ENCODE measurements at places on chromosomes 12 and 14. TPM values are rescaled to one million over a fixed set of nuclear protein-coding genes. Genes with fewer than 3 reads are reported as not detected.

- no peak overlapping the region for H3K4me3 ChIP-seq
- H3K36me3 ChIP-seq = no peaks in the 10 kb centered on the region
- H3K27ac ChIP-seq = no peak overlapping the region
- peaks cover 16% of the 10 kb centered on the region for H3K4me1 ChIP-seq
Measured at GRCh38 chr12:116123451-116124258, 153.8 kb downstream of the MED13L start.

- DNase-seq = no peak
- no peak overlapping the region for H3K27ac ChIP-seq
- H3K36me3 ChIP-seq = no peaks in the 10 kb centered on the region
- H3K4me1 ChIP-seq = peaks cover 9% of the 10 kb centered on the region
- no peaks in the 10 kb centered on the region for H3K27me3 ChIP-seq
Measured at GRCh38 chr12:92216092-92216491, 70.4 kb upstream of the BTG1 start.

GRCh38 chr12:125013816-125014442, 20.5 kb downstream of the BRI3BP start:
- no peaks in the 10 kb centered on the region for H3K36me3 ChIP-seq

DNA sequence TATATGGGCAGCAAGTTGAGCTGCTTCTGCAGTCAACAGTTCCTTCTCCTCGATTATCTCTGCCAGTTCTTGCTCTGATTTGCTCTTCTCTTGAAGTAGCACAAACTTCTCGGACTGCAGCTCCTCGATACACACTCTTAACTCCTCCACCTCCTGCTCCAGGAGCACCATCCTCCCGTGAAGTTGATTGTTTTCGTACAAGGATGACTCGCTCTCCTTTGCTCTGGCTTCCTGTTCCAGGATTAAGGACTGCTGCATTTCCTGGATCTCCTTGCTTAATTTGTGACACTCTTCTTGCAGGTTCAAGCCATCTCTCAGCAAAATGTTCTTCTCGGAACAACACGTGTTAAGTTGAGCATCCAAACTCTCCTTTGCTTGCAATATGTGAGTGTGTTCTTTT, 56.2 kb upstream of the VPS33A start:
- H3K4me1 ChIP-seq = peaks cover 17% of the 10 kb centered on the region
- DNase-seq = no peak
- H3K36me3 ChIP-seq = peaks cover 15% of the 10 kb centered on the region
- H3K27me3 ChIP-seq = no peaks in the 10 kb centered on the region
- no peak overlapping the region for H3K27ac ChIP-seq
- no peak overlapping the region for H3K4me3 ChIP-seq

DNA sequence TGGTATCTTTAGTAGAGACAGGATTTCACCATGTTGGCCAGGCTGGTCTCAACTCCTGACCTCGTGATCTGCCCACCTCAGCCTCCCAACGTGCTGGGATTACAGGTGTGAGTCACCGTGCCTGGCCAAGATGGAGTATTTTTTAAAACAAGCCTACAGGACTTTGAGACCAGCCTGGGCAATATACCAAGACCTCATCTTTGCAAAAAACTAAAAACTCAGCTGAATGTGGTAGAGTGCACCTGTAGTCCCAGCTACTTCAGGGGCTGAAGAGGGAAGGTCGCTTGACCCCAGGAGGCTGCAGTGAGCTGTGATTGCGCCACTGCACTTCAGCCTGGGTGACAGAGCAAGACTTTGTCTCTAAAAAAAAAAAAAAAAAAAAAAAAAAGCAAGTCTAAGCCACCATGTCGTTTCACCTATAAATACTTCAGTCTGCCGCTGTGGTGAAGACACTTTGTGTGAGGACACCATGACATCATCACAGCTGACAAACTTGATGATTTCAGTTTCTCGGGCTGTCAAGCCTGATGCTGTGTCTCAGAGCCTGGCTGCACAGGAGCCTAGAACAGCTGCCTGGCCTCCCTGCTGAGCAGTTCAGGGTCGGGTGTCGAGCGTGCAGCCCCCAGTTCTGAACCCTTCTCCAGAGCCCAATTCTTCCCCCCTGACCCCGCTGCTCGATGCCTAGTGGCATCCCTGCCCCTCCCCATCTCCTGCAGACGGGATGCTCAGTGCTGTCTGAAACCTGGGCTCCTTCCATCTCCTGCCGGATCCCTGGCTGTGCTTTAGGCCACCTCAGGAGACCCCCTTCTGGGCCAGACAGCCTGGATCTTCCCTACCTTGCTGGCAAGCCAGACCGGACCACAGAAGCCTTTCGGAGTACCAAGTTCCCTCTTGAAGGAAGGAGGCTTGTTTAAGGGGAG, 119.2 kb upstream of the EVL start:
- peak overlapping the region; percentile 29 for H3K4me3 ChIP-seq
- peak; percentile 49 for DNase-seq
- no peaks in the 10 kb centered on the region for H3K36me3 ChIP-seq
- peaks cover 11% of the 10 kb centered on the region for H3K4me1 ChIP-seq
- peaks cover 5% of the 10 kb centered on the region for H3K27me3 ChIP-seq
- no peak overlapping the region for H3K27ac ChIP-seq

- H3K36me3 ChIP-seq = no peaks in the 10 kb centered on the region
- no peak for DNase-seq
- no peaks in the 10 kb centered on the region for H3K4me1 ChIP-seq
- H3K27me3 ChIP-seq = no peaks in the 10 kb centered on the region
- no peak overlapping the region for H3K27ac ChIP-seq
- no peak overlapping the region for H3K4me3 ChIP-seq
Measured at GRCh38 chr12:24111616-24112015, 162.1 kb upstream of the SOX5 start.

DNA sequence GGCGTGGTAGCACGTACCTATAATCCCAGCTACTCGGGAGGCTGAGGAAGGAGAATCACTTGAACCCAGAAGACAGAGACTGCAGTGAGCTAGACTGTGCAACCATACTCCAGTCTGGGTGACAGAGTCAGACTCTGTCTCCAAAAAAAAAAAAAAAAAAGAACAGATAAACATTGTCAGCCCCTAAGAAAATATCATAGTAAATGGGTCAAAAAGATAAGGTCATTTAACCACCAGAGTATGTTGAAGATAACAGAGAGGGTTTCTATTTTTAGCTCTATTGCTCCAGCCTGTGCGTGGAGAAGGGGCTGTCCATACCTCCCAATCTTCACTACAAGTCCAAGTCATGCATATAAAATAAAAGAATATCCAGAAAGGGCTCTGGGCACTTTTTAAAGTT, 15.4 kb downstream of the LGMN start:
- no peak for DNase-seq
- H3K27me3 ChIP-seq = no peaks in the 10 kb centered on the region
- H3K4me1 ChIP-seq = peaks cover 6% of the 10 kb centered on the region
- H3K27ac ChIP-seq = no peak overlapping the region
- no peaks in the 10 kb centered on the region for H3K36me3 ChIP-seq

GRCh38 chr12:3263282-3263681, 186.1 kb downstream of the TSPAN9 start:
- no peaks in the 10 kb centered on the region for H3K36me3 ChIP-seq
- no peak overlapping the region for H3K27ac ChIP-seq
- no peak for DNase-seq
- no peak overlapping the region for H3K4me3 ChIP-seq

- H3K4me3 ChIP-seq = no peak overlapping the region
- H3K4me1 ChIP-seq = no peaks in the 10 kb centered on the region
- no peak overlapping the region for H3K27ac ChIP-seq
- no peak for DNase-seq
Measured at GRCh38 chr14:39499514-39499913, 67.3 kb upstream of the FBXO33 start.

- no peaks in the 10 kb centered on the region for H3K27me3 ChIP-seq
- no peaks in the 10 kb centered on the region for H3K4me1 ChIP-seq
- H3K36me3 ChIP-seq = no peaks in the 10 kb centered on the region
- no peak overlapping the region for H3K27ac ChIP-seq
Measured at GRCh38 chr12:126862500-126862899, 1404.5 kb upstream of the TMEM132C start.

GRCh38 chr14:78286210-78286609, 116.0 kb downstream of the NRXN3 start:
- H3K4me3 ChIP-seq = no peak overlapping the region
- no peaks in the 10 kb centered on the region for H3K4me1 ChIP-seq
- no peaks in the 10 kb centered on the region for H3K36me3 ChIP-seq
- H3K27ac ChIP-seq = no peak overlapping the region
- no peak for DNase-seq

GRCh38 chr14:105138021-105138541, 30.5 kb downstream of the JAG2 start:
- H3K4me1 ChIP-seq = no peaks in the 10 kb centered on the region
- DNase-seq = no peak
- H3K4me3 ChIP-seq = no peak overlapping the region
- H3K36me3 ChIP-seq = no peaks in the 10 kb centered on the region

GRCh38 chr14:69326611-69327010, 66.7 kb downstream of the GALNT16 start:
- no peak overlapping the region for H3K27ac ChIP-seq
- no peak overlapping the region for H3K4me3 ChIP-seq
- H3K36me3 ChIP-seq = no peaks in the 10 kb centered on the region

DNA sequence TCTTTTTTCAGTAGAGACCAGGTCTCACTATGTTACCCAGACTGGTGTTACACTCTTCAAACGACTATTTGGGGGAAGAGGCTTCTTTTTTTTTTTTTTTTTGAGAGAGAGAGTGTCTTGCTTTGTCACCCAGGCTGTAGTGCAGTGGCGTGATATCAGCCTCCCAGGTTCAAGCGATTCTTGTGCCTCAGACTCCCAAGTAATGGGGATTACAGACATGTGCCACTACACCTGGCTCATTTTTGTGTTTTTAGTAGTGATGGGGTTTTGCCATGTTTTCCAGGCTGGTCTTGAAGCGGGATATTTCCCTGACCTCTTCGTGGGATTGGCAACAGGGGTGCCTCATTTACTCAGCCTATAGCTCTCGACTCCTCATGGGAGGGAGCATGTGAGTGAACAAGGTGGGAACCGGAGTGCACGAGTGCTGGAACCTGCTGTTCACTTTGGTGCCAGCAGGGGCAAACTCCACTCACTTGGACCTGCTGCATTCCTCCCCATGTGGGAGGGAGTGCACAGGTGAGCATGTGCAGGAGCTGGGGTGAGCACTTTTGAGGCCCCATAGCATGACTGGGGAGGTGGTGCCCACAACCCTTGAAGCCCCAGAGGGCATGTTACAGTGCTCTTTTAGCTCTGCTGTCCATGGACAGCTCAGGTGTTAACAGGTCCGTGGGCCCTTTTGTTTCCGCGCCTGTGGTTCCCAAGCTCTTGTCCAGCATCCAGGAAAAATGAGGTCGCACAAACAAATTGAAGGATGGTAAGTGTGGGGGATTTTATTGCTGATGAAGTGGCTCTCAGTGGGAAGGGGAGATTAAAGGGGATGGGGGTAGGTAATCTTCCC, 79.1 kb upstream of the HECTD1 start:
- H3K27me3 ChIP-seq = no peaks in the 10 kb centered on the region
- H3K36me3 ChIP-seq = no peaks in the 10 kb centered on the region
- H3K4me1 ChIP-seq = no peaks in the 10 kb centered on the region
- H3K27ac ChIP-seq = no peak overlapping the region
- no peak for DNase-seq
- H3K4me3 ChIP-seq = no peak overlapping the region

DNA sequence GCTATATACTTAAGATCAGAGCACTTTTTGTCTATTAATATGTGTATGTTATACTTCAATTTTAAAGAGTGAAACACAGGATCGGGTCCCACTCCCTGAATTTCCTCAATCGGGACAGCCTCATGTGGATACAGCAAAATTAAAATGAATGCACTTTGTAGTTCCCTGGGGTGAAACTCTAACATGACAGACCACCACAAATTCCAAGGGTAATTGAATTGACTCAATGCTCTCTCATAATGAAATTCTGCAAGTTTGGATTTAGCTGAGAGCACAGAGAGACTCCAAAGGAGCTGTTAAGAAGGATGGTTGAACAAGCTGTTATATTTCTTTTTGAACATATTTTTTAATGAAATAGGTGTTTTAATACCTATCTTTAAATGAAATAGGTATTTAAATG, 413.6 kb downstream of the GXYLT1 start:
- no peak for DNase-seq
- no peaks in the 10 kb centered on the region for H3K4me1 ChIP-seq
- H3K4me3 ChIP-seq = no peak overlapping the region
- no peaks in the 10 kb centered on the region for H3K27me3 ChIP-seq

- H3K27me3 ChIP-seq = peaks cover 25% of the 10 kb centered on the region
- H3K36me3 ChIP-seq = no peaks in the 10 kb centered on the region
- peaks cover 5% of the 10 kb centered on the region for H3K4me1 ChIP-seq
- no peak for DNase-seq
- no peak overlapping the region for H3K4me3 ChIP-seq
Measured at GRCh38 chr12:106135075-106135474, 3.7 kb downstream of the NUAK1 start.

DNA sequence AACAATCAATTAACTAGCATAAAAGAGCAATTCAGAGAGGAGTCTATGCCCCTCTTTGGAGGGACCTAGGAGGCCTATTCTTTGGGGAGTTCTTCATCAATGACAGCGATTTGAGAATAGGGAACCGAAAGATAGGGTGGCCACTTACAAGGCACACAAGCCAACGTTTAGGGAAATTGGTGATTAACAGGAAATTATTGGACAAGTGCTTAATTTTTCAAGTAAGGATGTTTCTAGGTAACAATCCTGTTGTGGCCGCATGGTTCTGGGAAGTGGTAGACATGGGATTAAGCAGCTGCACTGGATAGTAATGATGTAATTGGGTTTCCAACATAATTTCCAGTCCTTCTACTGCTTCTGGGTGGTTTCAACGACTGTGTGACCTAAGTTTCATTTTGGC, 83.2 kb downstream of the HMGA2 start:
- no peak for DNase-seq
- H3K27ac ChIP-seq = no peak overlapping the region
- no peaks in the 10 kb centered on the region for H3K36me3 ChIP-seq
- H3K27me3 ChIP-seq = no peaks in the 10 kb centered on the region
- H3K4me1 ChIP-seq = no peaks in the 10 kb centered on the region

GRCh38 chr14:43522901-43523300, 984.2 kb downstream of the FSCB start:
- H3K4me3 ChIP-seq = no peak overlapping the region
- no peak overlapping the region for H3K27ac ChIP-seq
- no peak for DNase-seq
- H3K4me1 ChIP-seq = no peaks in the 10 kb centered on the region
- no peaks in the 10 kb centered on the region for H3K36me3 ChIP-seq

DNA sequence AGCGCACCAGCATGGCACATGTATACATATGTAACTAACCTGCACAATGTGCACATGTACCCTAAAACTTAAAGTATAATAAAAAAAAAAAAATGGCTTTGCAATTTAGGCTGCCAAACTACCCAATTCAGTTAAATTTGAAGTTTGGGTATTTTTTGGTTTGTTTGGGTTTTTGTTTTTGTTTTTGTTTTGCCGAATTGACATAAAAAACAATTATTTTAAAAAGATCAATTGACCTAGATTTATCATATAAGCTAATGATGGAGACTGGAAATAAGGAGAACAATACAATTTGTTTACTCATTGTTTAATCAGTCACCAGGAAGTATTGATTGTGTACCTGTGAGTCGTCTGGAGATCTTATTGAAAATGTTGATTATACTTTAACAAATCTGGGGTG, 62.1 kb upstream of the GARIN2 start:
- no peaks in the 10 kb centered on the region for H3K4me1 ChIP-seq
- no peak overlapping the region for H3K27ac ChIP-seq
- no peak overlapping the region for H3K4me3 ChIP-seq
- no peaks in the 10 kb centered on the region for H3K27me3 ChIP-seq
- no peak for DNase-seq

Gene TSPAN19
- total RNA-seq = not detected

Gene INSM2
- not detected for total RNA-seq

Gene WNT1
- not detected for total RNA-seq

Gene CCDC175
- total RNA-seq = not detected

Gene SYT1
- total RNA-seq = not detected

Gene AQP2
- not detected for total RNA-seq

Gene CD69
- total RNA-seq = 67.1 TPM

Gene C14orf180
- total RNA-seq = not detected

Gene ADGRD1
- 1.3 TPM for total RNA-seq

Gene SFSWAP
- 63.3 TPM for total RNA-seq

Gene CFAP54
- 0.66 TPM for total RNA-seq

Gene MYL2
- total RNA-seq = not detected
